Spinal cord (tissue), 10 donors: ENCODE measurements at places on chromosomes 16 and 17. TPM values are rescaled to one million over a fixed set of nuclear protein-coding genes. Genes with fewer than 3 reads are reported as not detected.

The KRTAP9-4 gene
- not detected for total RNA-seq

The MRPL10 gene
- total RNA-seq: 10.6 TPM

The SOCS7 gene
- 24.4 TPM for total RNA-seq

The PRR15L gene
- not detected for total RNA-seq

The GRIN2A gene
- total RNA-seq: 11.2 TPM
